NCI-H2029 (cell line): ENCODE measurements at places on chromosomes 7 and 10.

DNA sequence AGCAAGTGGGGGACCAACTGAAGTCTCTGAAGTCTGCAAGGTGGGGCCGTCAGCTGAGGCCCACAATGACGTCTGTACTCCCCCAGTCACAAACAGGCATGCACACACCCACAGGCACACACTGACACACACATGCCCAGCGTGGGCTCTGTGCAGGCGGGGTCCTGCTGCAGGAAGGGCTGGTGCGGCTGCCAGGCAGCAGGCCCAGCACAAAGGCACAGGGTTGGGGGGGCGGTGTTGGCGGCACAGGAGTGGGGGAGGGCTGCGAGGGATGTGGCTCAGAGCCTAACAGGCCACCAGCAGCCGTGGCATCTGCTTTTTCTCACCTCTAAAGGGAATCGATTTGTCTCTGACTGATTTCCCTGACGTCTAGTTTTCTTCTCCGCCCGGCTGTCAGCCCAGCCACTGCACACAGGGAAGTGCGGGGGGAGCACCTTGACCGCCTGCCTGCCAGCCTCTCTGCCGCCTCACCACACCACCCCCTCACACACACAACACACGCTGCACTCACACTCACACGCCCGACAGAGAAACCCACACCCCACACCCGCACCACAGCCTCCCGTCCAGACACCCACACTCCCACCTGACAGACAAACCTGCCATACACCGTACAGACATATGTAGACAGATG lies 43.5 kb upstream of the ZMIZ1 start:
- no peak for DNase-seq

DNA sequence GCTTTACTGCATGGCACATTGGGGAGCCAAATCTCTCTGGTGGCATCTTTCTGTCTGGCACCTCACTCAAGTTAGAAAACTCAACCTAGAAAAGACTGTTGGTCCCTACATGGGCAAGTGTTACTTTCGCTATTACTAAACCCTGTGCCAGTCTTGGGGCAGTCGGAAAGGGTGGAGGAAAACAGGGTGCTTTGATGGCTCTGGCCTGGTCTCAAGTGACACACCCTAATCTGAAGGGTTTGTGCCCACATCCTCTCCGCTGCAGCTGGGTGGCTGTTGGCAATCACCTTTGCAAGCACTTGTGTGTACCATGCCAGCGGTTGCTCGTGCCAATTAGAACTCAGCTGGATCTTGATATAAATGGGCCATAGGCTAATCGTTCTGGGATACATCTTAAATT lies 159.8 kb upstream of the ITGB1 start:
- no peak for DNase-seq

DNA sequence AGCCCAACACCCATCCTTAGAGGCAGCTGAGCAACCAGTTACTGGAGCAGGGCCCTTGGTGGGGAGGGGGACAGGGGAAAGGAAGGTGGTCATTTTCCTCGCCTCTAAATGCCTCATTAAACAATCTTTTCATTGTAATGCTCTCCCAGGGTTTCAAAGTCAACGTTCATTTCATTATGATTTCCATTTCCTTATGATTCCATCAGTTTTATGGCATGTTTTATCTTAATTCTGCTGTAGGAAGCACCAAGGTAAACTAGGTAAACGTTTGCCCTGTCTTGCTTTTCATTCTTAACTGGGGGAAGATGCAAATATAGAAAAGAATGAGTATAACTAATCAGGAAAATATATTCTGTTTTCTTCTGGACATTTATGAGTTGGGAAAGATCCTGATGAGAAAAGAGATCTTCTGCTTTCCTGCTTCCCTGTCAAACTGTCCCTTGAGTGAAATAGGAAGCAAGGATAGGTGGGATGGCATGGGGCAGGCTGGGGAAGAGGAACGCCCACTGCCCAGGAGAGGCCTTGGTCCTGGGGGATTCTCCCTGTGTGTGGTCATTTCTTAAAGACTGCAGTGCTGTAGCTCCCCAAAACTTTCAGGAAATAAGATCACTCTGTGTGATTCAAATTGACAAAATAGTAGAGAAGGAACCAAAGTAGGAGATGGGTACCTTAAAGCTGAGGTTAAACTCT lies 20.5 kb upstream of the TMEM236 start:
- DNase-seq = no peak

DNA sequence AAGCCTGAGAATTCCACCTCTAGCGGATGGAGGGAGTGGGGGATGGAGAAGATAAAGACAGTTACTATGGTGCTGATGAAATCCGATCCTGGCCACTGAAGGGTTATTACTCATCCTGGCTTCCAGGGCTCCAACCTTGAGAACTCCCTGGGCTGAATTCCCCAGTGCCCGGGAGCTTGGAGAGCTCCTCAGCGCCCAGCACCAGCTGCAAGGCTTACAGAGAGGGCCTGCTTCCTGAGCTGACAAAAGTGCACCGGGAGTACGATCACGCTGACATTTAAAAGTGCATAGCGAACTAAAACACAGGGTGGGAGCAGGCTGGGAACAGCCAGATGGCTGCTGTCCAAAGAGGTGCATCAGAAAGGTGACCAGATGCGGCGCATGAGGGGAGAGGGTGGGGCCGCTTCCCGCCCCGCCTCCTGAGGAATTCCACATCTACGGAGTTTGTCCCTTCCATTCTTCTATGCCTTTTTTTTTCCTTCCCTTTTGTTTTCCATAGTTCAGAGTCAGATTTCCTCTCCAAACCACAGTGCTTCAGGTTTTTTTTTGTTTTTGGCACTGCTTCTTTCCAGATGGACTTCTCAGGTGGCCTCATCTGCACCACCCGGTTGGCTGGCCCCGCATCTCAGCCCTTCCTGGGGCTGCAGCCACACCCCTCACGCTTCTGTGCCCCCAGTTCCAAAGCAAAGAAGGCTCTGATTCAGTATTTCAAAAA lies 62.4 kb upstream of the MKRN1 start:
- peak; percentile 85 for DNase-seq
